Adipocyte (in vitro differentiated cells): ENCODE measurements at places on chromosomes 2 and 18.

- DNase-seq: no peak
Measured at GRCh38 chr2:62406573-62407043, 99.4 kb downstream of the TMEM17 start.

DNA sequence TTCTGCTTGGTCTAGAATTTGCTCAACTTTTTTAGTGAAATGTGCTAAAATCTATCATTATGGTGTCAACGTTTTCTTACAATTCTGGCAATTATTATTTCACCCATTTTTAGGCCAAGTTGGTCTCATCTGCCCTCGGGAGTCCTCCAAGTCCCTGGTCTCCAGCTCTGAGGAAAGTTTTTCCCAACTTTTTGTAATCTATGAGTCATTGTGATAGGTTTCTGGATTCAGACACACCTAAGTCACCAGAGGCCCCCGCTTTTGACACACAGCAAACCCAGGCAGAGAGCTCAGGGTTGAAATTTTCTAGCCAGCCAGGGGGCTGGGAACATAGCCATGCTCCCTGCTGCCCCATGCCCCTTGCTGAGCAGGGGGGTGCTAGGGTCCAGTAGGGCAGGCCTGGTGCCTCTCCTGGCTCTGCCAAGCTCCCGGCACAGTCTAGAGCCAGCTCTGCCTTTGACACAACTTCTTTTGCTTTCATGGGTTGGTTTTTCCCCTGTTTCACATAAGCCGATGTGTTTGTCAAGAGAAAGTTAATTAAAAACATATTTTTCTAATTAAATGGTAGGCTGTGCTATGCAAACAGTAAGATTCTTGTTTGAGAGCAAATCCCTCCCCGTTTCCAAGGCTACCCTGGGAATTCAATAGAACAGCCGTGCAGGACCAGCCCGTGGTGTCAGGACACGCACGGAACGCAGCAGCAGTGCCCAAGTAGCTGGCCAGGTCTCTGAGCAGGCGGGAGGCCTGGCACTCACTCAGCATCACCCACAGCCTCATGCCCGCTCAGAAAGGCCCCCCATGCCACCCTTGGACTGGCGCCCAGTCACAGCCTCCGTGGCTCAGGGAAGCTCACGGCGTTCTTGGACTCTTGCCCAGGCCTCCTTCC, 25.5 kb upstream of the SNED1 start:
- peak; percentile 93 for DNase-seq

DNA sequence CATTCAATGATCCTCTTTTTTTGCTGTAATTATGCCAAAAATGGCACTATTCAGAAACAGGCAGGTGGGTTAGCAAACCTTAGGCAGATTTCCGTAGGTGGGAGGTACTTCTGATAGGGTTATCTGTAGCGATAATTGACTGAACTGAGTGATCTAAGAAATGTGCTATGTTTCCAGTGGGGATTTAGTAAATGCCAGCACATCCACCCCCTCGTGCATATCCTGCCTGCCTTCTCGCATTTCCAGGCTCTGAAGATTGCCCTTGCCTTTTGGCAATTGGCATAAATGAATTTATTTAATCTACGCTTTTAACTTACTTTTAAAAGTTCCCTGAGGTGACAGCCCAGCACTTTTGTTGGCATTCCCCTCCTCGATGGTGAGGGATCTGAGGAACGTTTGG, 576 bp upstream of the FSHR start:
- no peak for DNase-seq

- DNase-seq: no peak
Measured at GRCh38 chr18:54125429-54125828, 99.0 kb downstream of the MBD2 start.

DNA sequence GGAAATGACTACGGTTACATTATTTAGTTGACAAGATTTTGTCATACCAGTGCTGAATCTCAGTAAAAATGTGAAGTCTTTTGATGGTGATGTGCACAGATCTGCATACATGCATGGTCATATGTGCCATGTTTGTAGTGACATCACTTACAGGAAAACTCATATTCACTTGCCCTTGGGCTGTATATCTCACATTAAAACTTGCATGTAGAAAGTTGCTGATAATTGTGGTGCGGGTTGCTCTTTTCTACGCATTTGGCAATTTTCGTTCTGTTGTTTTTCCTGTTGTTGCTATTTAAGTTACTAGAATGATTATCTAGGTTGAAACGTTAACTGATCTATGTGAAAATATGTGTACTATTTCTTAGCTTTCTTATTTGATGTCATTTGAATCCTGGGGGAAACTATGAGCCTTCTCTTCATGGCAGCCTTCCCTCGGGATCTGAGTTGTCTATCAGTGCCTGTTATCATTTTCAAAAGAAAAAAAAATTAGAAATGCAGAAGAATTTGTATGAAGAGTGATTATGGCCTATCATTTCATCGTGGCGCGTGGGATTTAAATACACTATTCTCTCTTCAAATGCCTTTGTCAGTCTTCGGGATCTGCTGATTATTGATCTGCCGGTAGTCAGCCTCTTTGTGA, 296.6 kb downstream of the TMX3 start:
- no peak for DNase-seq
